Activated naive CD8-positive, alpha-beta T cell treated with anti-CD3 and anti-CD28 coated beads for 36 hours (primary cell): ENCODE measurements at places on chromosomes 6 and 20. TPM values are rescaled to one million over a fixed set of nuclear protein-coding genes. Genes with fewer than 3 reads are reported as not detected.

DNA sequence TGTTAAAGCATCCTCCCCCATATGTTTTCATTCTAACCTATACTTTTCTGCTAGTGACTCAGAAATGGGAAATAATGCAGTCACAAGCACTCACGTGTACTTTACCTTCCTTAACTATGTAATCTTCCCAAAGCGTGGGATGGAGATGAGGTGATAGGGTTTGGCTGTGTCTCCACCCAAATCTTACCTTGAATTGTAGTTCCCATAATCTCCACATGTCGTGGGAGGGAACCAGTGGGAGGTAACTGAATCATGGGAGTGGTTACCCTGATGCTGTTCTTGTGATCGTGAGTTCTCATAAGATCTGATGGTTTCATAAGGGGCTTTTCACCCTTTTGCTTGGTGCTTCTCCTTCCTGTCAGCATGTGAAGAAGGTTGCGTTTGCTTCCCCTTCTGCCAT, 35.4 kb downstream of the AGPAT4 start:
- H3K36me3 ChIP-seq = peaks cover 4% of the 10 kb centered on the region
- no peak for DNase-seq
- H3K4me3 ChIP-seq = no peak overlapping the region
- H3K27ac ChIP-seq = no peak overlapping the region
- H3K4me1 ChIP-seq = peaks cover 9% of the 10 kb centered on the region
- no peaks in the 10 kb centered on the region for H3K27me3 ChIP-seq

DNA sequence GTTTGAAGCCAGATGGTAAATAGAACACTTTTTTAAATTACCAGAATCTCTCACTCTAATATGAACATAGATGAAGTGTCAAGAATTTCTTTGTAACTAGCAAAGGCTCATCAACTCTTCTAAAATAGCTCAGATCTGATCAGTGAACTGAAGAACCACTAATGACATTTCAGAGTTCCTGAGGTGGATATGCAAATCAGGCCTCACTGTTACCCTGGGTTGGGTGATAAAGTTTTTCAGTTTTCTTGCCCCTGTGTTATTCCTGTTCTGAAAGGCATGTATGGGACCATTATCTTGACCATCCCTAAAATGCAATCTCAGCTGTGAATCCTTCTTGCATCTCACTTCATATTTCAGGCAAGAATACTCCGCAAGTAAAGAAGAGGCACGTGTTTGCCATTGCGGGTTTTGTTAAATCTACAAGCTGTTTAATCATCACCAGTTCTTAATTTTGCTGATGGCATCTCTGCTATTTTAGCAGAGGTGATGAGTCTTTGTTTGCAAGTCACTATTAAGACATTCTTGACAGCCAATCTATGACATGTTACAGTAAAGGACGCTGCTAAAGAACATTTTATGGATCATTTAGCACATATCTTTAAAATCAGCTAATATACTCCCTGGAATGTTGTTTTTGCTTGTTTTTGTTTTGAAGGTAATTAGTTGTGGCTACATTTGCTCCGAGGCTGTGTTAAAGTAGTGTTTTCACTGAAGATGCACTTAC, 47.9 kb downstream of the KHDC1L start:
- H3K27me3 ChIP-seq = no peaks in the 10 kb centered on the region
- peaks cover 6% of the 10 kb centered on the region for H3K4me1 ChIP-seq

GRCh38 chr6:137903933-137904821, 37.1 kb downstream of the TNFAIP3 start:
- H3K36me3 ChIP-seq = peaks cover 7% of the 10 kb centered on the region
- H3K27me3 ChIP-seq = no peaks in the 10 kb centered on the region
- peak overlapping the region; percentile 98 for H3K27ac ChIP-seq

DNA sequence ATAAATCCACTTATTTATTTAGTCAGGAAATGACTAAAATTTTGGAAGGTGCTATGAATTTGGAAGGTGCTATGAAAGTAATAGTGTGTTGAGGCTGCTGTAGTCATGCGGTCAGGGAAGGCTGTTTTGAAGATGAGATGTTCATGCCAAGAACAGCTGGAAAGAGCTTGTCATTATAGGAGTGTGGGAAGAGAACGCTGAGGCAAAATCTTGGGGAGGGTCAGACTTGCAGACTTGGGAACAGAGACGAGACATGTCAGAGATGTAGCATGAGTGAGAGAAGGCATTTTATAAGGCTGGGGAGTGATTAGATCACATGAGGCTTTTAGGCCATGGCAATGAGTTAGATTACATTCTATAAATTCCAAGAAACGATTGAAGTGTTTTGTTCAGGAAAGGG, 124.0 kb upstream of the B3GAT2 start:
- no peak for DNase-seq
- no peaks in the 10 kb centered on the region for H3K4me1 ChIP-seq
- H3K27me3 ChIP-seq = peaks cover 12% of the 10 kb centered on the region
- no peak overlapping the region for H3K27ac ChIP-seq
- H3K4me3 ChIP-seq = no peak overlapping the region

The COL21A1 gene
- total RNA-seq = not detected

The DLGAP4 gene
- total RNA-seq = 10.5 TPM

The PNLDC1 gene
- 0.31 TPM for total RNA-seq

DNA sequence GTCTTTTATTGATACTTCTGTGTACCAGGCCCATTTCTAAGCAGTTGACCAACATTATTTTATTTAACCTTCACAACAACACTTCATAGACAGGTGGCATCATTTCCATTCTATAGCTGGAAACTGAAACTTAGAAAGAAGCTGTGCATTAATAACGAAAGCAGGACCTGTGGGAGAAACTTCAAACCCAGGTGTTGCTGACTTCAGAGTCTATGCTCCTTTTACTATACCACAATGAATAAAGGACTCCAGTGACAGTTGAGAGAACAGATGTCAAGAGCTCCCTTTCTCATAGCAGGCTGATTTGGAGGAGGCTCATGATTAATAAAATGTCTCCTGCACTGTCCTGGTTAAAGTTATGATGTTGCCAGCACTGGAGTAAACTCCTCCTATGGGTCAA, 56.6 kb upstream of the POU3F2 start:
- DNase-seq = no peak
- H3K4me3 ChIP-seq = no peak overlapping the region
- no peak overlapping the region for H3K27ac ChIP-seq
- H3K36me3 ChIP-seq = no peaks in the 10 kb centered on the region
- no peaks in the 10 kb centered on the region for H3K4me1 ChIP-seq
- peaks cover 47% of the 10 kb centered on the region for H3K27me3 ChIP-seq

The FOXF2 gene
- total RNA-seq = not detected

GRCh38 chr6:19309661-19310060, 527.5 kb upstream of the ID4 start:
- H3K4me1 ChIP-seq = no peaks in the 10 kb centered on the region
- H3K36me3 ChIP-seq = no peaks in the 10 kb centered on the region
- no peak overlapping the region for H3K27ac ChIP-seq
- no peak for DNase-seq

The KCNB1 gene
- total RNA-seq = not detected

DNA sequence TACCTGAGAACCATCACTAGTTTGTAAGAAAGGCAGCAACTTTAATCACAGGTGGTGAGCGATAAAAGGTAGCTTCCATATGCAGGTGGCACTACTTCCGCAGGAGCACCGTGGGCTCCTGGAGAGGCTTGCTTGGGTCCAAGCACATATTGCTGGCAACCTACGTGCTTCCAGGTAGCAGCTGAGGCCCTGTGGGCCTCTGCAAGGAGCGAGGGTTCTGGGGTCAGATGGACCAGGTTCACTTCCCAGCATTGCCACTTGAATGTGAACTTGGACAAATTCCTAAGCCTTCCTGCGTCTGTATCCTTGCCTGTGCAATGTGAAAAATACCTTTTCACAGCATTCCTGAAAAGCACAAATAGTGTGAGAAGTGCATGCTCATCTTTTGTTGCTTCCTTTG, 31.0 kb downstream of the TXNDC5 start:
- peaks cover 27% of the 10 kb centered on the region for H3K36me3 ChIP-seq
- DNase-seq = no peak
- H3K4me3 ChIP-seq = no peak overlapping the region

- no peak for DNase-seq
- no peak overlapping the region for H3K4me3 ChIP-seq
- H3K4me1 ChIP-seq = peaks cover 61% of the 10 kb centered on the region
- peak overlapping the region; percentile 97 for H3K27ac ChIP-seq
- no peaks in the 10 kb centered on the region for H3K27me3 ChIP-seq
These were observed 61.2 kb downstream of the GFOD1 start for GRCh38 chr6:13425943-13426931.

The GABRR1 gene
- not detected for total RNA-seq

DNA sequence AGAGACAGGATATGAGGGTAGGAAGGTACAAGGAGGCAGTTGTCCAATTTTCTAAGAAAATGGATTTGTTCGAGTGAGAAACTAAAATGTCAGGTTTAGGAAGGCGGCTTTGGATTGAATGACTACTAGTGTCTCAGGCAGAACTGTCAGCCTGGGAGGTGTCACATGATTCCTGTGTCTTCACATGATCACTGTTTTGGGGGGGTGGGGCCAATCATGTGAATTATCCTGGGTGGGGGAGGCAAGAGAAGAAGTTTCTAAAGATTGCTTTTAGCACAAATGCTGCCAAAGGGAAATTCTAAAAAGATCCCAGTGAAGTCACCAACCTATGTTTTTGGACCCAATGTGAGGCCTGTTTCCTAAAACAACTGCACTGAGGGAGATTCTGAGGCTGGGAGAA, 2.3 kb downstream of the SIRPA start:
- H3K36me3 ChIP-seq = no peaks in the 10 kb centered on the region
- no peak for DNase-seq
- peaks cover 55% of the 10 kb centered on the region for H3K27me3 ChIP-seq
- peak overlapping the region; percentile 35 for H3K27ac ChIP-seq
- peaks cover 7% of the 10 kb centered on the region for H3K4me1 ChIP-seq
- H3K4me3 ChIP-seq = no peak overlapping the region

DNA sequence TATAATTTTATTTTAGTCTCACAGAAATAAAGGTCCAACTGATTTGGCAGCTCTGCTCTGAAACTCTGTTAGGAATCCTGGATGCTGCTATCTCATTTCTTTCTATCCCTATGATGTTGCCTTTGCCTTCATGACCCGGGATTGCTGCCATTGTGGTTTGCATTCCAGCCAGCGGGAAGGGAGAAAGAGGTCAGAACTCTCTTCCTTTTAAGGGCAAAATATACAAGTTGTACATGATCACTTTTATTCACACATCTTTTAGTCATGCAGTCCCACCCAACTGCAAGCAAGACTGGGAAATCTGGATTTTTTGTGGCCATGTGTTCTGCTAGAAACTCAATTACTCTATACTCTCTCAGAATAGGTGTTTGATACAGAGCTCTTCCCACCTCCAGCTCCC, 263.1 kb upstream of the ZFP64 start:
- no peaks in the 10 kb centered on the region for H3K36me3 ChIP-seq
- no peak overlapping the region for H3K4me3 ChIP-seq
- no peaks in the 10 kb centered on the region for H3K27me3 ChIP-seq
- H3K4me1 ChIP-seq = no peaks in the 10 kb centered on the region
- no peak for DNase-seq
- no peak overlapping the region for H3K27ac ChIP-seq

The EFCAB8 gene
- 0.56 TPM for total RNA-seq

DNA sequence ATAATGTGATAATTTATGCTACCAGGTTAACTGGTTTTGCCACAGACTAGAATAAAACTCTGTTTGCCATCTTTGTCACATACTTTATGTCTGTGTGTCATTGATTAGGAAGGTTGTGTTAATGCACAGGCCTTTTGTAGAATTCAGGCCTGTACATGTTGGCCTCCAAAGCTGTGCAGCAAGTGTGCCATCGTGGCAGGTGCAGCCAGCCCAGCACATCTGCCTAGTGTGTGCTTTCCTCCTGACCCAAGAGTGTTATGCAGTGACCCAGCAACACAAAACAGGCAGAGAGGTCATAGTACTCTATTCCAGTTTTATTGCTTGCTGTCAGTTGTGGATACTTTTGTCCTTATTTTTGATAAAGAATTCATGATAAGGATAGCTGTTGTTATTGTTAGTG, 3.7 kb downstream of the MAP3K4 start:
- H3K36me3 ChIP-seq = peaks cover 11% of the 10 kb centered on the region
- H3K4me1 ChIP-seq = peaks cover 52% of the 10 kb centered on the region
- no peak overlapping the region for H3K27ac ChIP-seq
- H3K27me3 ChIP-seq = no peaks in the 10 kb centered on the region
- no peak for DNase-seq
- no peak overlapping the region for H3K4me3 ChIP-seq

GRCh38 chr20:17449031-17449430, 82.1 kb downstream of the BFSP1 start:
- no peak overlapping the region for H3K4me3 ChIP-seq
- H3K27ac ChIP-seq = no peak overlapping the region
- peaks cover 11% of the 10 kb centered on the region for H3K27me3 ChIP-seq
- H3K4me1 ChIP-seq = no peaks in the 10 kb centered on the region
- DNase-seq = no peak

The FNDC1 gene
- 0.04 TPM for total RNA-seq

GRCh38 chr6:8207869-8208191, 105.5 kb upstream of the EEF1E1 start:
- H3K27ac ChIP-seq = no peak overlapping the region
- no peak for DNase-seq
- no peaks in the 10 kb centered on the region for H3K36me3 ChIP-seq
- no peaks in the 10 kb centered on the region for H3K4me1 ChIP-seq
- H3K27me3 ChIP-seq = peaks cover 24% of the 10 kb centered on the region
- no peak overlapping the region for H3K4me3 ChIP-seq

- H3K27me3 ChIP-seq = no peaks in the 10 kb centered on the region
- H3K27ac ChIP-seq = no peak overlapping the region
- DNase-seq = no peak
- no peak overlapping the region for H3K4me3 ChIP-seq
These were observed 527.6 kb downstream of the CDKAL1 start for GRCh38 chr6:21061892-21062291.

GRCh38 chr6:159693128-159693893, at the start of gene SOD2:
Gene SOD2, minus strand, starts transcription at chr6:159693241. Its CDS starts 74 bp downstream, at chr6:159693167.
- H3K27ac ChIP-seq = peak within 1 kb of the TSS; percentile 93
- H3K4me3 ChIP-seq = peak within 1 kb of the TSS; percentile 94
- peak; percentile 90 for DNase-seq

The C2 gene
- 1.6 TPM for total RNA-seq

- peak overlapping the region; percentile 83 for H3K27ac ChIP-seq
- H3K36me3 ChIP-seq = peaks cover 20% of the 10 kb centered on the region
- H3K4me1 ChIP-seq = peaks cover 16% of the 10 kb centered on the region
- no peaks in the 10 kb centered on the region for H3K27me3 ChIP-seq
- DNase-seq = peak; percentile 16
These were observed 106.4 kb upstream of the TAB2 start for GRCh38 chr6:149211046-149211571.

- no peaks in the 10 kb centered on the region for H3K27me3 ChIP-seq
- no peak for DNase-seq
- peak overlapping the region; percentile 49 for H3K27ac ChIP-seq
These were observed 20.3 kb downstream of the SCAND1 start for GRCh38 chr20:35934050-35934449.

- H3K36me3 ChIP-seq = peaks cover 7% of the 10 kb centered on the region
- no peaks in the 10 kb centered on the region for H3K27me3 ChIP-seq
- no peak overlapping the region for H3K27ac ChIP-seq
- H3K4me1 ChIP-seq = peaks cover 6% of the 10 kb centered on the region
- H3K4me3 ChIP-seq = no peak overlapping the region
These were observed 154.2 kb downstream of the ZFP64 start for GRCh38 chr20:52037370-52037769.

The NT5DC1 gene
- total RNA-seq = 42.6 TPM

- no peaks in the 10 kb centered on the region for H3K36me3 ChIP-seq
- no peaks in the 10 kb centered on the region for H3K27me3 ChIP-seq
- peaks cover 8% of the 10 kb centered on the region for H3K4me1 ChIP-seq
- DNase-seq = peak; percentile 55
These were observed 12.1 kb downstream of the FOXS1 start for GRCh38 chr20:31833130-31833930.

The PLAGL1 gene
- total RNA-seq = 13.1 TPM
